ENCODE measurements at places on chromosomes 3 and 15.

DNA sequence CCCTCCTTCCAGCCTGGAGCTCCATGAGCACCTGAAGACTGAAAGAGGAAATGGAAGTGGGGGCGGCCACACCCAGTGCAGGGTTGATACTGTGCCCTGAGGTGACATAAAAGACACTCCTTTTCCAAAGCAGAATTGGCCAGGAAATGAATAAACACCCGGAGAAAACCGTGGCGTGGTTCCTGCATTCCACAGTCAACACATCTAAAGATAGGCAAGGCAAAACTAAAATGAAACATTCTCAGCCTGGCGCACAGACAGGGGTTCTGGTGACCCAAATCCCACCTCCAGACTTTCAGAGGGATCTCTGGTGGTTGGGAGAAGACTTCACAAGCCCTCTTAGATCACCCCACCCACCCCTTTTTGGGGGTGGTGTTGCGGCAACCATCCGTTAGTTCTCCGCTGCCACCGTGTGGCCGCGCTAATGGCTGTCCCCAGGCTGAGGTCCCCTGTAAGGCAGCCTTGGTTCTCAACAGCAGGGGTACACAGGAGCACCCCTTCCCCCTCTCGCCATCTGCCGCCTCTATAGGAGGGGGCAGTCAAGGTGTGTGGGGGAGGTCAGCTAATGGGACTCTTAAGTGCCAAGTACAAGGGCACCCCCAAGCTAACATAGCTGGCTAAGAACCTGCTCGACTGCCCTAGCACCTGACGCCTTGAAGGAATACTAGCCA lies 2.5 kb upstream of the MST1R start:
- DNase-seq: no peak

DNA sequence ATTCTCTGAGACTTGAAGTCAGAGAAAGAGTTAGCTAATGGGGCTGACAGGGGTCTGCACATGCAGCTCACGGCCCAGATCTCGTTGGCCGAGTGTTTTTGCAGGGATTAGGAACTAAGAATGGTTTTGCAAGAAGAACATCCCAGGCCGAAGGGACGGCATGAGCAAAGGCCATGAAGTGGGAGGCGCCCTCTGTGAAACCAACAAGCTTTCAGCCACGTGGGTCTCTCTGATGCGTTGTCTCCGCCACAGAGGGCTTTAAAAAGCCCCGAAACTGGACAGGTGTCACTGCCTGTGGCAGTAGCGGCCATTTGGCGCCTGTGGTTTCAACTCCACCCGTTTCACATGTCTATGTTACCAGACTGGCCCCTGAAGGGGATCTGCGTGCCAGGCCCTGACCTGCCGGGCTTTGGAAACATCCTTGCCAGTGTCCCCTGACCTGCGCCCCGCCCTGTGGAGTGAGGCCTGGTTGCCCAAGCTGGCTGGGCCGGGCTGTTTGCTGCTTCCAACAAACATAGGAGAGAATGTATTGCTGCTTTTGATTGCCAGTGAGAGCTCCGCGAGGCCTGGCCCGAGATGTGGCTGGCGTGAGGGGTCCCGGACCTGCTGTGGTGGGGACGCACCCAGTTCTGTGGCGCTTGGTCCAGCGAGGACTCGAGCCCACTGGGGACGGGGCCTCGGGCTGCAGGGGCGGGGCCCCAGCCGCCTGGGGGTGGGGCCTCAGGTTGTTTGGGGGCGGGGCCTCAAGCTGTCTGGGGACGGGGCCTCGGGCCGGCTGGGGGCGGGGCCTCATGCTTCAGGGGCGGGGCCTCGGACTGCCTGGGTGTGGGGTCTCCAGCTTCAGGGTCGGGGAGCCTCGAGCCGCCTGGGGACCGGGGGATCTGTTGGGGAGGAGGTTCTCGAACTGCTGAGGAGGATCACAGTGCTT lies 30.4 kb downstream of the GOLGA6L2 start:
- DNase-seq: no peak

GRCh38 chr3:127816783-127817405 lies 5.4 kb downstream of the MGLL start:
- no peak for DNase-seq

DNA sequence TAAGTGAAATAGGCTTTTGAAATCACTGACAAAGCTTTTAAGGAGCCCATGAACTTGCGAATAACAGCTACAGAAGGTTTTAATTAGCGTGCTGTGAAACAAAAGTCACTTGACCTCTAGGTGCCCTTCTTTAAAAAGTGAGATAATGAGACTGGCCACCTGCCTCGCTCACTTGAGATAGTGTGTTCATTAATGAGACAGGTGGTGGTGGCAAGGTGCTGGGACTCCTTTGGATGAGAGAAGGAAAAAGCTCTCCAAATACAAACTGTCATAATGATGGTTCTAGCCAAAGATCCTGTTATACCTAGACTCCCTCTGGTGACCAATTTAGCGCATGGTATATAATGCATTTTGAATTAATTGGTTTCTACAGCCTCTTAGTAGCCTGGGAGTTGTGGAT lies 22.7 kb upstream of the IREB2 start:
- peak; percentile 88 for DNase-seq

GRCh38 chr3:4807381-4808280 lies 171.6 kb upstream of the BHLHE40 start:
- no peak for DNase-seq

- DNase-seq: no peak
Measured at GRCh38 chr15:49989498-49989897, 129.5 kb downstream of the ATP8B4 start.

- peak; percentile 95 for DNase-seq
Measured at GRCh38 chr3:14439501-14440167, 37.2 kb downstream of the SLC6A6 start.

GRCh38 chr3:20852712-20853111 lies 666.7 kb upstream of the SGO1 start:
- no peak for DNase-seq

- DNase-seq: peak; percentile 30
Measured at GRCh38 chr3:181075098-181075497, 85.6 kb upstream of the DNAJC19 start.

GRCh38 chr3:151320131-151320530 lies 3.5 kb upstream of the GPR87 start:
- DNase-seq: no peak

DNA sequence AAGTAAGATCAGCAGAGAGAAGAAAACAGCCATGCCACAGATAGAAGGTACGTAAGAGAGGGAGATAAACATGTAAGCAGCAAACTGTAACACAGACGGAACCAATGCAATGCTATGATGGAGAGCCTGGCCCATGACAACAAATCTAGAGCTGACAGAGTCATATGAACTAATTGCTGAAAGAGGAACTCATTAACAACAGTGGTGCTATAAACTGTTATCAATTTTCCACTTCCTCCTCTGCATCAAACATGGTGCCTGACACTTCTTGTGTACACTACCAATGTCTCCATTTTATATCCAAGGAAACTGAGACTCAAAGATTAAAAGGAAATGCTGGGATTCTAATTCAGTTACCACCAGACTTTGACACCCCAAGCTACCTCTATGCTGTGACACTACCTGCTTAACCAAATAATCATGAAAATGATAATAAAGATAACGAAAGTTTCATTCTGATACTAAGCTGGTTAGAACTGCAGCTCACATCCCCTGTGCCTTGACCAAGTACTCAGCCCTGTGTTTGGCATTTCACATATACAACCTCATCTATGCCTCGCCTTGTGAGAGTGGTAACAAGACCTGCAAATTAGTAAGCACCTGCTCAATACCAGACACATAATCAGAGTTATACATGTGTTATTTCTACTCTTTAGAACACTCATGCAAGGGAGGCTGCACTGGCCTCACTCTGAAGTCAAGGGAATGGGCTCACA lies 79.3 kb downstream of the ANO10 start:
- no peak for DNase-seq

GRCh38 chr15:81296186-81296585 lies 27.8 kb downstream of the STARD5 start:
- peak; percentile 7 for DNase-seq

GRCh38 chr3:87780811-87781210 lies 278.0 kb downstream of the CGGBP1 start:
- no peak for DNase-seq

DNA sequence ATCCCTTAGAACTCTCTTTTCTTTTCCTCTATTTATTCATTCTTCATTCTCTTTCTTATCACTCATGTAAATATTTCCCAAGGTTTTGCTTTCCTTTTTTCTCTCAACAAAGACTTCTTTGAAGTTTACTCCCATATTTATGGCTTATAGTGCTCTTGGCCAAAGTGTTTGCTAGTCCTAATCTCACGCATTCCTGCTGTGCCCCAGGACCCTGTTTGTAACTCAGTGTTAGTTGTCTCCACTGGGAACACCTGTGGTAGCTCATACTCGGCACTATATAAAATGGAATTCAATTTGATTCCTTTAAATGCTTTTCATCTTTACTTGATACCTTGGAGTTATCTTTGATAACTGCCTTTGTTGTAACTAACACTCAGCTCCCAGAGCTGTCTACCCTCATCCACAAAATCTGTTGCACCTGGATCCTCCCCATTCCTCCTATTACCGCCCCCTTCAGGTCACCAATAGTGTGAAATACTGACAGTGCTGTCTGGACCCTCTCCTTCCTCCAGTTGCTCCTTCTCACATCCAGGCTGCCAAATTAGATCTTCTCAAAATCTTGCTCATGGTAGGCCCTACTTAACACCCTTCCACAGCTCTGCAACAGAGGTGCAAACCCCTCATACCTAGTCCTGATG lies 76.8 kb downstream of the TIGIT start:
- DNase-seq: no peak

DNA sequence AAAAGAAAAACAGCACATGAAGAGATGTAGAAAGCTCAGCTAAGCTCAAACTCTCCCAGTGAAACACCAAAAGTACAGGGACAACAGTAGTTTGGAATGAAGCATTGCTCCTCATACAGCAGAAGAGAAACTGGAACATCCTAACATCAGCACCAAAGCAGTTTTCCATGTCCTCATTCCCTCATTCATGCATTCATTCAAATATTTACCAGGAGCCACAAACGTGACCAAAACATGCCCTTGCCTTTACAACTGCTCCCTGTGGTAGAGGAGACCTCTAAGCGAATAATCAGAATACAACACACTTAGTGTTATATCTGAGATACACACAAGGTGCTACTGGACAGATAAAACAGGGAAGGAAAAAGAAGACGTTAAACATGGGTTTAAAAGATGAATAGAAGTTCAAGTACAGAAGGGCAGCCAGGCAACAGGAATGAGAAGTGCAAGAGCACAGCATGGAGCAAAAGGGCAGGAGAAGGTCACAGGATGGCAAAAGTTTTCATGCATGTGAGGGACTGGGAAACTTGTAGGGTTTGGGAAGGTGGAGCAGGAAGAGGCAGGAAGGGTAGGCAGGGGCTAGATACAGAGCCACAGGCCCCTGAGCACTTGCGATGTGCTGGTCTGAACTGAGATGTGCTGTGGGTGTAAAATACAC lies 58.5 kb upstream of the LMCD1 start:
- DNase-seq: no peak

GRCh38 chr3:111676211-111677006 lies 81.3 kb upstream of the ZBED2 start:
- DNase-seq: peak; percentile 62

DNA sequence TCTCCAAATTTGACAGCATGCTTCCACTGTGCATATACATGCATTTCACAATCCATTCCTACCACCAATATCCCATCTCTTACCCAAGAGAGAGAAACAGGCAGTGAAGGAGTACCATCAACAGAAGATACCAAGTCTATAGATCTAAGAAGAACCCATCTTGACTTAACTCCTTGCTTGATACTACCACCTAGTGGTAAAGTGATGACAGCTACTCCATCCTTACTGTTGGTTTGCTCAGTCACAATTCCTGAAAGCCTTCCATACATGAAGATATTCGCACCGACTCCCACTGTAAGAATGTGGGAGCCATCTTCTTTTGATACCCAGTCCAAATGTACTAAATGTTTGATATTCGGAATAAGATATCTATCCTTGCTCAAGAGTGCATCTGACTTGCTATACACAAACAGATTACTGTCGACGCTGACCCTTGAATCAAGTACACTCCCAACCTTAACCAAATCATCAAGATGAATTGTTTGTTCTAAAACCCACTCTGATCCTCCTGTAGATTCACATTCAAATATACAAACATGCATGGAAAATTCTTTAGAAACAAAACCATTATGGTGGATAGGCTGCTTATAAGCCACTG lies 123.1 kb downstream of the DMXL2 start:
- DNase-seq: peak; percentile 18

GRCh38 chr3:119700920-119701734 lies 1.7 kb upstream of the CFAP91 start:
- DNase-seq: no peak

GRCh38 chr3:141337523-141337854 lies 30.8 kb upstream of the ZBTB38 start:
- peak; percentile 97 for DNase-seq

DNA sequence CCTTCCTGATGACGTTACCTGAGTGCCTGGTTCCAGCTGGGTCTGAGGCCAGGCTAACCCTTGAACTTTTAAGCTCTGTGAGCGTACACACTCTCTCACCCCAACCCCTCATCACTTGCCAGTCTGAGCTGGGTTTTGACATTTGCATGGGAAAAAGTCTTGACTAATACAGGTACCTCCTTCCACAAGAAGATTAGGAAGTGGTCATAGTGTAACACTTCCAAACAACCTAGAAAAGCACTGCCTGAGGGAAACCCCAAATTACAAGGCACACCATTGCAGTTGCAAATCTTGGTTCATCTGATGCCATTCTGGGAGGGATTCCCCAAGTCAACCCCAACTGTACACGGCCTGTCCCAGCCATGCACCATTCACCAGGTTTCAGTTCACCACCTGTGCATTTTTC lies 499.8 kb downstream of the FOXP1 start:
- DNase-seq: no peak

DNA sequence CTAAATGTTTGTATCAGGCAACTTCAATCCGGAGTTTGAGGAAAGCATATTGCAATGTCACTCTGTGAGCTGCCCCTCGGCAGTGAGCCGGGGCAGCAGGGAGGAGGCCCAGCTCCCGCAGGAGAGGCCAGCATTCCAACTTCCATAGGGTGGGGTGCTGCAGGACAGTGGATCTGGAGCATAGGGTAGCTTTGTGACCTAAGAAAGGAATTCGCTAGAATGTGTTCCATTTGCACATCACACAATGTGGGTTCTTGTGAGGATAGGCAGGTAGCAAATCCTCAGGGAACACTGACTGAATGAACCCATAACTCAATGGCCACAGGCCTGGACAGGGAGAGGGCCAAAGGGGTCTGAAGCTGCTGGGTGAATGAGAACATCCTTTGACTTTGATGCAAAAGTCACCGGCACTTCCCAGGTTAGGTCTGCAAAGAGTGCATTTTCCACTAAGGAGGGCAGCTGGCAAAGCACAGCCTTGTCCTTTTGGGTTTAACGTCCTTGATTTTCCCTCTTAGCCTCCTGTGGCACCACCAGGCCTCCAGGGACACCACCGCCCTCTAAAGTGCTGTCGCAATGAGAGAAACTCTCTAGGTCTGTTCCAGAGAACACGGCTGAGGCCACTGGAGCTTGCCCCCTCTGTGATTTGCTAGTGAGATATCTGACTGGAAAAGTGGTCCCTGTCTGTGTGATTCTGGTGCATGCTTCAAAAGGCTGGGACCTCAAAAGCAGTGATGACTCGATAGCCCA lies 36.2 kb downstream of the GABRB3 start:
- no peak for DNase-seq

DNA sequence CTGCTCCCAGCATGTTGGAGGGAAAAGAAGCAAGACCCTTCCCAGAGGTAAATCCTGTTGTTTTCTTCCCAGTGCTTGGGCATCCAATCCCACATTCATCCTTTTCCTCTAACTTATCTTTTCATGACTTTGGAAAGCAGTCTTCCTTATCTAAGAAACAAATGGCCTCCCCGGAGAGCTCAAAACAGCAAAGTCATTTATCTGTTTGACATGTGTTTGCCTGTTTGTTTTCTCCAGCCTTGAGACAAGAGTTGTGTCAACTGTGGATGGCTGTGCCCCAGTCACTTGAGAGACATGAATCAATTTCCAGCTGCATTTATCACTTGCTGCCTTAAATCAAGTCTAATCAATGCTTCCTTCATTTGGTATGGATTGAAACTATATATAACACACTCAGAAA lies 103.9 kb downstream of the SHQ1 start:
- peak; percentile 39 for DNase-seq
